ENCODE measurements at places on chromosomes 7 and 10.
A peak's percentile ranks its signal among the peaks of the same experiment; 100 is the strongest.

DNA sequence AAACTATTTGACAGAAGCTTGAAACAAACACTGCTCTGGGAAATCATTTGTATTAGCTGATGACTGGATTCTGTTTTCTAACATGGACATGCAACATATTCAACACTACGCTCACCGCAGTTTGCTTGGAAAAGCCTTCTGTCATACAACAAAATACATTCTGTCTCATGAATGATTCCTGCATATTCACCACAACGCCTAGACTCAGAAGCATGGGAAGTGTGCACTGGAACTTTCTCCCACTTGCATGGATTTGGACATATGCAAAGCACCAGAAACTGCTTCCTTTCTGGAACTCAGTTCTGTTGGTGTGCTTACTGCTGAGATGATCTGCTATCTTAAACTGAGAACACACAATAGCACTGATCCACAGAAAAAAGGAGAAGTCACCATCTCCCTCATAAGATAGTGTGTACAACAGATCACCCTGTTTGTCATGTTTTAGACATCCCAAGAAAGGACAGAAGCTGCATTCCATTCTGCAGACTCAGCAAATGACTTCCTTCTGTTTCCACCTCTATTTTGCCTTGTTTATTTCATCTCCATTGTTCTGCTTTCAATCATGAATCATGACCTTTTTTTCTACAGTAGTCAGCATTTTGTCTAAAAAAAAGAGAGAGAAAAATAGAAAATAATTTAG is 115.8 kb downstream of the HTR7 start:
- no peak for DNase-seq

DNA sequence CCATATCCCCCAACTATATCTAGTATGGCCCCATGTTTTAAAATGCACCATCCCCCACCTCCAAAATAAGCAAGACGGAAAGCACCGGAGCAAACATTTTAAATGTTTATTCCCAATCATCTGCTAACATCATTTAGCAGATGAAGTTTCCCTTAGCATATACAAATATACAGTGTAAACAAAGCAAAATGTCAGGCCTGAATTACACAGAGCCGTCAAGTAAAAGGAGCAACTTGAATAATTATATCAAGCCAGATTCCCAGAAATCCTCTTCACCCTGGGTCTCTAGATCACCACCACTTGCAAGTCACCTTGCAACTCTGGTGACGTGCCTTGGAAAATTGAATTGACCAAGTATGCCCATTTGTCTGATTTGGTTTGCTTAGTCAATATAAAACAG is 91.6 kb upstream of the COL1A2 start:
- no peak for DNase-seq

DNA sequence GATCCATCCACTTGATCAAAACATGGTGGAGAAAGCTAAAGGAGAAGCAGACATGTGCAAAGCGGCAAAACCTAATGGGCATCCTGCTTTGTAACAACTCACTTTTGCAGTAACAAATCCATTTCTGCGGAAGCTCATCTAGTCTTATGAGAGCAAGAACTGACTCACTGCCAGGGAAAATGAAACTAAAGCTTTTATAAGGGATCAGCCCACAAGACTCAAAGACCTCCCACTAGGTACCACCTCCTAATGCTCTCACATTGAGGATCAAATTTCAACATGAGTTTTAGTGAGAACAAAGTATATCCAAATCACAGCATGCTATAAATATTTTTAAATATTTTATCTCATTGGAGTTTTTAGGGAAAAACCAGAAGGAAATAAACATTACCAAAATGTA is 120.1 kb upstream of the GNAI1 start:
- DNase-seq = no peak

DNA sequence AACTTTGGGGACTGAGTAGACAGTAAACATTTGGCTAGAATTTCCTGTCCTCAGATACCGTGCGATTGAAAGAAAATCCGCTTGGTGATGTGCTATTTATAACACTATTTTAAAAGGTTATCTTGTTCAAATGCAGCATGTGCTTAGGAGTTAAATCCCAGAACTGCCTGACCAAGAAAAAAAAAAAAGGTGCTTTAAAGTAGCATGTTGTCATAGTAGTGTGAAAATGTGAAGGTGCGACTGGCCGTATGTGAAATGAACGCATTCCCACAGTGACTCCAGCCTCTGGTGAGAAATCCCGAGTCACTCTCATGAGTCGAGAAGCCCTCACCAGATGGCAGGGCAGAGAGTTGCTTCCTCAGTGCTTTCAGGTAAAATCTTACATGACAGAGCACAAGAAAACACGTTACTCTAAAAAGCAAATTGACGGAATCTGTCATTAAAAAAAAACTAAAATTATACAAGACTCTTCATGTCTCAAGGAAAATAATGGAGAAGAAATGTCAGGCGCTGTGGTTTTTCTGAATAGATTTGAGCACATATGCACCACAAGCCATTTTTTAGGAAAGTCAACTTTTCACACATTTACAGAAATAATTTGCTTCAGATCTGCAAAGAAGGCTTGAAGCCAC is 18.4 kb upstream of the KLF6 start:
- DNase-seq = no peak

DNA sequence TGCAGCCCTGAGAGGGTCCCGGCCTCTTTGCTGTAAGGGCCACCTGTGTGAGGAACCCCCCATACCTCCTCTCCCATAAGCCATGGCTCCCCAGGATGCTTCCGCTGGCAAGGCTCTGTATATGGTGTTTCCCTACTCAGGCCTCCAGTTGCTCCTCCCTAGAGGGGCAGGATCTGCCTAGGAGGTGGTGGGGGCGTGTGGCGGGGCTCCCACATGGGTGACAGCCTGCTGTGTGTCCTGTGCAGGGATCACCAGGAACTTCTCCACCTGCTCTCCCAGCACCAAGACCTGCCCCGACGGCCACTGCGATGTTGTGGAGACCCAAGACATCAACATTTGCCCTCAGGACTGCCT is 25.7 kb upstream of the CSGALNACT2 start:
- DNase-seq = no peak

- peak; percentile 33 for DNase-seq
Measured at GRCh38 chr7:128963327-128963757, 25.6 kb downstream of the IRF5 start.

DNA sequence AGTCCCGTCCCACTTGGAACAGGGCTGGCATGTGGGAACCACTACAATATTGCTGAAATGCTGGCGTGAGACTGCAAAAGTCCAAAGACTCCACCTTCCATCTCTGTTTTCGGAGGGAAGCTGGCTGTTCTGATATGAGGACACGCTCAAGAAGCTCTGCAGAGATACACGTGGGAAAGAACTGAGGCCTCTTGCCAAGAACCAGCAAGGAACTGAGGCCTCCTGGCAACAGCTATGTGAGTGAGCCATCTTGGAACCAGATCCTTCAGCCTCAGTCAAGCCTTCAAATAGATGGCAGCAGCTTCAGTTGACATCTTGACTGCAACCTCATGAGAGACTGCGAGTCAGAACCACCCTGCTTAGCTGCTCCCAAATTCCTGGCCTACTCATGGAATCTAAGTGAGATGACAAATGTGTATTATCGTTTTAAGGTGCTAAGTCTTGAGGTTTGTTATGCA is 30.8 kb downstream of the SGMS1 start:
- DNase-seq = no peak

GRCh38 chr7:151744656-151745638 is 132.0 kb downstream of the PRKAG2 start:
- DNase-seq = no peak

DNA sequence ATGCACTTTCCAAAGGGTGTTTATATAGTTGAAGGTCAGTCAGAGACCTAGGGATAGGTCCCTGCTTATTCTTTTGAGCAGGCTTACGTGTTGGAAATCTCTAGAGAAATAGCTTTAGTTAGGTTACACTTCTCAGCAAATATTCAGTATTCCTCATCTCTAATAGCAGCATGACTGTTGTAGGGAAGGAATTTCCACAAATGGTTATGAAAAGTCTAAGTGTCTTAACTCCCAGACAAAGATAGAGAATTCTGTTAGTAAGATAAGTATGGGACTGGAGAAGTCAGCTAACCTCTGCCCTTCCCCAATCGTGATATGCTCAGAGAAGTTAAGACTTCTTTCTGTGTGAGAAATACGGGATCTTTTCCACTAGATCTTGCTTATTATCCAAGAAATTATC is 16.5 kb downstream of the SGPL1 start:
- no peak for DNase-seq

DNA sequence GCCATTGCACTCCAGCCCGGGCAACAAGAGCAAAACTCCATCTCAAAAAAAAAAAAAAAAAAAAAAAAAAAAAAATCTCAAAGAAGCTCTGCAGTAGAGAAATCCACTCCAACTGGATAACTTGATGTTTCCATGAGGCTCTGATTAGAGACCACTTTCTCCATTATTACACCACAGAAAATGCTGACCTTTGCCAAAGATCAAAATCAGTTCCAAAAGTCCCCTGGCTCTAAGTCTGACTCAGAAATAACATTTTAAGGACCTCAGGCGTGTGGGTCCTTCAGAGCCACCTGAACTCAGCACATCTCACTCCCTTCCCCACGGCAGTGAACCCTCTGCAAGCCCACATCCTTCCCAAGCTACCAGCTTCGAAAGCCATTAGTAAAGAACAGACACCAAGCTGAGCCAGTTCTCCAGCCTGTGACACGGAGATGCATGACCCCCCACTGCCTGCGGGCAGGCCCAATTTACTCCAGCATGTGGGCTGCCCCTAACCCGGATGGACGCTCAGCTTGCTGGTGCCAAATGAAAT is 13.8 kb upstream of the TMEM120A start:
- no peak for DNase-seq

All from stimulated activated CD4-positive, alpha-beta T cell treated with anti-CD3 and anti-CD28 coated beads, Interleukin-15, amount 100 ng/mL, for 48 hours (primary cell).